ENCODE measurements at places on chromosomes 1 and 21.

DNA sequence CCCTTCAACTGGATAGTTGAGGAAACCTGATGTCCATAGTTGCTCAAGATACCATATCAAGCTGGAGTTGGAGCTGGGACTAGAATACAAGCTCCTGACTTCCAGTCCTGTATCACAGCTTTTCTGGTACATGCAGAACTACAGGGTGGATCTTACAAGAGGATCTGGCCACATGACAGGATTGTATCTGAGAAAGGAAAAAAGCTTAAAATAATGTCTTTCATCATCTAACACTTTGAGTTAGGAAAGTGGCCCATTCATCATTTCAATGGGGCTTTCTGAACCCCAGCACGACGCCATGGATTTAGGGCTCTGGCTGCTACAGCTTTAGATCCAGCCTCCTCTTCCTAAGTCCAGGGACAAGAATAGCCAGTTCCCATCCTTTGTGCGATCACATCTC is 46.9 kb downstream of the RASSF5 start:
- DNase-seq: no peak
- H3K27me3 ChIP-seq: no peaks in the 10 kb centered on the region
- peaks cover 16% of the 10 kb centered on the region for H3K4me1 ChIP-seq
- no peak overlapping the region for H3K27ac ChIP-seq

- H3K27me3 ChIP-seq: no peaks in the 10 kb centered on the region
- H3K27ac ChIP-seq: peak overlapping the region; percentile 81
- DNase-seq: no peak
- peaks cover 11% of the 10 kb centered on the region for H3K4me1 ChIP-seq
- no peaks in the 10 kb centered on the region for H3K36me3 ChIP-seq
These were observed 45.6 kb upstream of the TMEM61 start for GRCh38 chr1:54934869-54935268.

GRCh38 chr1:11729498-11730428 is 6.2 kb upstream of the AGTRAP start:
- no peaks in the 10 kb centered on the region for H3K27me3 ChIP-seq
- DNase-seq: no peak

GRCh38 chr1:180854001-180854400 is 58.7 kb upstream of the KIAA1614 start:
- H3K27me3 ChIP-seq: no peaks in the 10 kb centered on the region
- no peaks in the 10 kb centered on the region for H3K4me1 ChIP-seq
- no peak for DNase-seq
- H3K27ac ChIP-seq: no peak overlapping the region

GRCh38 chr1:24206083-24206464 is 19.0 kb upstream of the IFNLR1 start:
- no peak for DNase-seq
- H3K27ac ChIP-seq: no peak overlapping the region
- H3K27me3 ChIP-seq: no peaks in the 10 kb centered on the region
- no peak overlapping the region for H3K4me3 ChIP-seq
- peaks cover 27% of the 10 kb centered on the region for H3K4me1 ChIP-seq
- no peaks in the 10 kb centered on the region for H3K36me3 ChIP-seq

GRCh38 chr21:45330075-45330781 is 42.5 kb upstream of the POFUT2 start:
- no peak overlapping the region for H3K4me3 ChIP-seq
- H3K27me3 ChIP-seq: no peaks in the 10 kb centered on the region
- peak; percentile 67 for DNase-seq
- peaks cover 19% of the 10 kb centered on the region for H3K4me1 ChIP-seq
- H3K36me3 ChIP-seq: no peaks in the 10 kb centered on the region

DNA sequence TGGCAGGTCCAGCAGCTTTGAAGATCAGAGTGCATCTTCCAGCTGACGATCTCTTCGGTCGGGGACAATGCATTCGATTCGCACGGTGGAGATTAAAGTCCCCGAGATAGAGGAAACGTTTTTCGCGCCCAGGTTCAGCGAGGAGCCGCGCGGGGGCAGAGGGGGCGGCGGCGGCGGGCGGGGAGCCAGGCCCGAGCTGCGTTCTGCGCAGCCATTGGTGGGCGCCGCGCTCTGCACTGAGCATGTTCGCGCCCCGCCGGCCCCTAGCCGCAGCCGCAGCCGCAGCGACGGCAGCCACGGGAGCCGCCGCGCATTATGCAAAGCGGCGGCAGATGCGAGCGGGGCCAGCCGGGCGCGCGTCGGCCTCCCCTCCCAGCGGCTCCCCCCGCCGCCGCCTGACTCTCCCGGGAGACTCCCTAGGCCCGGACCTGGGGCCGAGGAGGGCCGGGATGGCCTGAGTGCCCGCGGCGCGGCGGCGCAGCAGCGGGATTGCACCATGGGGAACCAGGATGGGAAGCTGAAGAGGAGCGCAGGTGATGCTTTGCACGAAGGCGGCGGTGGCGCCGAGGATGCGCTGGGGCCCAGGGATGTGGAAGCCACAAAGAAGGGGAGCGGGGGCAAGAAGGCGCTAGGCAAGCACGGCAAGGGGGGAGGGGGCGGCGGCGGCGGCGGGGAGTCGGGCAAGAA is at the start of gene FMN2:
TSS of gene FMN2 (plus strand) at position 270 of the 687 bp plus-strand sequence. CDS start at position 497, 227 bp downstream.
- no peak within 1 kb of the TSS for H3K27ac ChIP-seq
- no peak for DNase-seq

GRCh38 chr1:235225299-235225698 is 64.2 kb upstream of the RBM34 start:
- H3K27ac ChIP-seq: peak overlapping the region; percentile 15
- no peak for DNase-seq
- no peak overlapping the region for H3K4me3 ChIP-seq
- peaks cover 26% of the 10 kb centered on the region for H3K36me3 ChIP-seq
- no peaks in the 10 kb centered on the region for H3K4me1 ChIP-seq
- no peaks in the 10 kb centered on the region for H3K27me3 ChIP-seq

- H3K4me3 ChIP-seq: no peak overlapping the region
- DNase-seq: no peak
These were observed 12.3 kb downstream of the SGIP1 start for GRCh38 chr1:66546047-66546810.

- H3K4me3 ChIP-seq: no peak overlapping the region
- H3K27ac ChIP-seq: no peak overlapping the region
- H3K27me3 ChIP-seq: no peaks in the 10 kb centered on the region
- H3K36me3 ChIP-seq: peaks cover 5% of the 10 kb centered on the region
- H3K4me1 ChIP-seq: peaks cover 32% of the 10 kb centered on the region
- DNase-seq: no peak
These were observed 942 bp upstream of the RSBN1 start for GRCh38 chr1:113813218-113813617.

GRCh38 chr1:205661429-205662134 is 18.7 kb downstream of the SLC45A3 start:
- H3K27ac ChIP-seq: no peak overlapping the region
- H3K4me1 ChIP-seq: peaks cover 51% of the 10 kb centered on the region
- H3K4me3 ChIP-seq: no peak overlapping the region
- no peaks in the 10 kb centered on the region for H3K27me3 ChIP-seq

DNA sequence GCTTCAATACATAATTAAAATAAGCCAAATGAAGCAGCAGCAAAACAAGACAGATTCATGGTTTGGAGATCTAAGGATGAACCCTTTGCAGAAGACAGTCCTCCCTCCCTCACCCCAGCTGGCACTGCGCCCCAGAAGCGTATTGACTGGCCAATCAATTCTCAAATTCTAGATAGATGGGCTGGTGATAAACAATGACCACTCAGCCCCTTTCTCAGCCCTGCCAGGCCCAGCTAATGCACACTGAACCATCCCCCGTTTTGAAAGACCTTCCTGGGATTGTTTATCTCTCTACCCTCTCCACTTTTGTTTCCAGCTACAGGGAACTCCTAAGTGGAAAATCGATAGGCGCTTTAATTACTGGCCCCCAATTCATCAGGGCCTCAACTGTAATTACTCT is 29.0 kb downstream of the TNR start:
- H3K4me1 ChIP-seq: no peaks in the 10 kb centered on the region
- H3K27me3 ChIP-seq: peaks cover 21% of the 10 kb centered on the region
- no peak overlapping the region for H3K27ac ChIP-seq
- no peaks in the 10 kb centered on the region for H3K36me3 ChIP-seq
- no peak overlapping the region for H3K4me3 ChIP-seq

- no peaks in the 10 kb centered on the region for H3K27me3 ChIP-seq
- peaks cover 19% of the 10 kb centered on the region for H3K36me3 ChIP-seq
- DNase-seq: no peak
These were observed 16.9 kb downstream of the MTF2 start for GRCh38 chr1:93095804-93096585.

DNA sequence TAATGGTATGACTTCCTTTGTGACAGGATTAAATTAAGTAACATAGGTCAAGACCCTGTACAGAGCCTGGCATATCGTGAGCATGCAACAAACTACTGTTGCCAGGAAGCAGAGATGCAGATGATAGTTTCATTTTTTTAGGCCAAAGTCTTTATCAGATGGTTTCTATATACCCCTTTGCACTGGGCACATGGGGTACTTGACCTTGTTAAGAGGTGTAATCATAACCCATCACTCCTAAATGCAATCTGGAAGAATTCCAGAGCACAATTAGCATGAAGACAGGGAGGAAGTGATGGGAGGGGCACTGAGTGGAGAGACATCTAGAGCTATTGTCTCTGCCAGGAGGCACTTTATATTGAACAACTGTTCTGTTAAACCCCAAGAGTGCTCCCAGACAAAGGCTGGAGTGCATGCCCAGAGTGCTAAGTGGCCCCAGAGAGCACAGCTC is 22.1 kb downstream of the ZBTB17 start:
- no peak for DNase-seq
- H3K36me3 ChIP-seq: no peaks in the 10 kb centered on the region
- peaks cover 30% of the 10 kb centered on the region for H3K4me1 ChIP-seq
- H3K4me3 ChIP-seq: no peak overlapping the region
- H3K27me3 ChIP-seq: no peaks in the 10 kb centered on the region
- peak overlapping the region; percentile 58 for H3K27ac ChIP-seq

DNA sequence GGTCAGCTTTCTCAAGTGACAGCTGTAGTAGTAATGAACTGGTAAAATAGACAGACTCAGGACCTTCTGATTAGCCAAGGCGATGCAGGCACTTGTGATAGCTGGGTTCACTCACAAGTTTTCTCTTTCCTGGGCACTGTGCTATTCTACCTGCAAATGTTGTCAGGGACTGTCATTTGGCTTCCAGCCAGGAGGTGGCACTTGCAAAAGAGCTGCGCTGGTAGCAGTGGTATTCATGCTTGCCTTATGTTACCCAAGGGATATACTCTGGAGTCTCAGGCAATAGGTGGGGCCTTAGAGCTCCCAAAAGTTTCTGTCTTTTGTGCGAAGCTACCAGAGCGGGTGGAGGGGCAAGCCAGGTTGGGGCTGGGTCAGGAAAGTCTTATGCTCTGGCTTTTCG is 23.5 kb downstream of the IFI44 start:
- no peak for DNase-seq
- no peak overlapping the region for H3K27ac ChIP-seq
- H3K36me3 ChIP-seq: no peaks in the 10 kb centered on the region
- H3K4me1 ChIP-seq: no peaks in the 10 kb centered on the region
- no peak overlapping the region for H3K4me3 ChIP-seq

Measured in PC-9 (cell line).